Lung (tissue), 17 donors: ENCODE measurements at places on chromosomes 3 and 15. TPM values are rescaled to one million over a fixed set of nuclear protein-coding genes. Genes with fewer than 3 reads are reported as not detected.

DNA sequence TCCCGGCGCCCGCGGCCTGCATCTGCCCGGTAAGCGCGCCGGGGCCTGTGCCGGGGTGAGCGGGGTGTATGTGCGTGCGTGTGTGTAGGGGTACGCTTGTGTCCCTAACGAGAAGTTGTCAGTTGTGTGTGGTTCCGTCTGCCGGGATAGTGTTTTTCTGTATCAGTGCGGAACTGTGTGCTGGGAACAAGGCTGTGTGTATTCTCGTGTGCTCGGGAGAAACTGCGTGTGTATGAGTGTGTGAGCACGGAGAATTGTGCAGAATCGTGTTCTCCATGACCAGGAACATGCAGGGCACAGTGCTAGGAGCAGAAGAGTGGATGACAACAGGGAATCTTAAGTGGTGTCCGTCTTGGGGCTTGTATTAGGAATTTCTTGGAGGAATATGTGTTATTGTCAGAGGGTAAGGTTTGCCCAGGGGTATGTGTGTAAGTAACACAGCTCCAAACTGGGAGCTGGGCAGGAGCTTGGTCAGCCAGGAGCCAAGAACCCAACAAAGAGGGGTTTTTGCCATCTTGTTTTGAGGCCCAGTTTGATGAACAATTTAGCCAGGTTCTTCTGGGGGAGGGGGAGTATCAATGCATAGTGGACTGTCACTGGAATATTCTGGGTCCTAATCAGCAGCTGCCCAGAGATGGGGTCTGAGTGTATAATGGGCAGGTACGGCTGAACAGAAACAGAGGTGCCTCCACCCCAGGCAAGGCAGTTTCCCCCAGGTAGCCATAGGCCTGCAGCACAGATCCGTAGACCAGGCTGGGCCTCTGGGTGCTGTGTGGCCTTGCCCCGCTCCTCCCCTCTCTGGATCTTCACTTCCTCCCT is 2.1 kb downstream of the ISL2 start:
- no peak overlapping the region for H3K4me3 ChIP-seq
- H3K4me1 ChIP-seq: peaks cover 42% of the 10 kb centered on the region
- peaks cover 90% of the 10 kb centered on the region for H3K27me3 ChIP-seq
- DNase-seq: no peak
- H3K27ac ChIP-seq: no peak overlapping the region

DNA sequence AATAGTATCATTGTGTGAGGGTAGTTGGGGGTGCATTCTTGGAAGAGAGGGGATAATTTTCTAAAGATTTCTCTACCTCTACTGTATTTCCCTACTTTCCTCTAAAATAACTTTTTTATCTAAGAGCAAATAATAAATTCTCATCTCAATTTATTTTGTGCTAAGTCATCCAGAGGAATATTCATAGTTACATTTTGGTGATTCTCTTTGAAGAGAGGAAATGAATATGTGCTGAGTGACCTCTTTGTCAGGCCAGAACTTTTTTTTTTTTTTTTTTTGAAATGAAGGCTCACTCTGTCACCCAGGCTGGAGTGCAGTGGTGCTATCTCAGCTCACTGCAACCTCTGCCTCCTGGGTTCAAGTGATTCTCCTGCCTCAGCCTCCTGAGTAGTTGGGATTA is 15.1 kb upstream of the CCDC80 start:
- H3K36me3 ChIP-seq: no peaks in the 10 kb centered on the region
- H3K27ac ChIP-seq: no peak overlapping the region
- H3K4me1 ChIP-seq: no peaks in the 10 kb centered on the region
- H3K27me3 ChIP-seq: no peaks in the 10 kb centered on the region

DNA sequence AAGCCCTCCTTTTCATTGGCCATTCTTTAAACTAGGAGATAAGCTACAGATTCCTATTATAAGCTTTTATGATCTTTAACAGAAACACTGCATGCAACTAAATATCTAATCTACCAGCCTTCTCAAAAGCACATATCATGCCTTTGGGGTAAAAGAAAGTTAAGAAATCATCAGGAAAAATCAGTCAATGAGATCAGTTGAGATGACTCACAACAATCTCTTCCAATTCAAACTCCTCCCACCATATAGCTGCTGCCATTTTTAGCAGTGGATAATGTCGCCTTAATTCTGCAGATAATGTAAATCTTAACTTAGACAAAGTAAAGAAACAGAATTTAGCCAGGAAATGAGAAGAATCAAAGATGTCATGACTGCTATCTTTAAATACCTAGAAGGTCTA is 135.2 kb upstream of the BCL6 start:
- no peaks in the 10 kb centered on the region for H3K27me3 ChIP-seq
- no peak overlapping the region for H3K4me3 ChIP-seq
- no peaks in the 10 kb centered on the region for H3K4me1 ChIP-seq
- H3K27ac ChIP-seq: no peak overlapping the region
- DNase-seq: no peak
- no peaks in the 10 kb centered on the region for H3K36me3 ChIP-seq

- no peak overlapping the region for H3K4me3 ChIP-seq
- no peaks in the 10 kb centered on the region for H3K27me3 ChIP-seq
- H3K4me1 ChIP-seq: peaks cover 13% of the 10 kb centered on the region
- no peaks in the 10 kb centered on the region for H3K36me3 ChIP-seq
Measured at GRCh38 chr3:51568036-51568435, 29.5 kb downstream of the RAD54L2 start.

- H3K27ac ChIP-seq: no peak overlapping the region
- no peak overlapping the region for H3K4me3 ChIP-seq
- H3K4me1 ChIP-seq: no peaks in the 10 kb centered on the region
- no peaks in the 10 kb centered on the region for H3K36me3 ChIP-seq
- DNase-seq: peak; percentile 56
- H3K27me3 ChIP-seq: no peaks in the 10 kb centered on the region
Measured at GRCh38 chr15:29089731-29090616, 179.6 kb downstream of the NSMCE3 start.

DNA sequence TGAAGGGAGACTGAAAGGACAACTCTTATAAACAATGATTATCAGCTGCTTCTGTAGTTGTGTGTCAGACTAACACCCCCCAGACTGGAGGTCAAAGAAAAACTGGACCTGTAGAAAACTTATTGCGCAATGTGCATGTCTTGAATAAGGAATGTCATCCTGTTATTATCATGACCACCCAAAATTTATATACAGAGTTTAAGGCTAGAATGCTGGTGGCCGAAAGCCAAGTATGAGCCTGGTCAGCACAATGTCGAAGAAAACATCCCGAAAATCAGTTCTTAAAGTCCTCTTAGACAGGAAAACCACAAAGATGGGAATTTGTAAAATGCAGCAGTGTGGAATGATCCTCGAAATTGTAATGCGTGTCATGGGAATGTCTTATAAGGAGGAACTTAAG is 29.3 kb downstream of the RFTN1 start:
- peak; percentile 90 for DNase-seq
- H3K4me3 ChIP-seq: no peak overlapping the region
- H3K27me3 ChIP-seq: no peaks in the 10 kb centered on the region
- peaks cover 51% of the 10 kb centered on the region for H3K4me1 ChIP-seq
- H3K27ac ChIP-seq: no peak overlapping the region
- no peaks in the 10 kb centered on the region for H3K36me3 ChIP-seq

DNA sequence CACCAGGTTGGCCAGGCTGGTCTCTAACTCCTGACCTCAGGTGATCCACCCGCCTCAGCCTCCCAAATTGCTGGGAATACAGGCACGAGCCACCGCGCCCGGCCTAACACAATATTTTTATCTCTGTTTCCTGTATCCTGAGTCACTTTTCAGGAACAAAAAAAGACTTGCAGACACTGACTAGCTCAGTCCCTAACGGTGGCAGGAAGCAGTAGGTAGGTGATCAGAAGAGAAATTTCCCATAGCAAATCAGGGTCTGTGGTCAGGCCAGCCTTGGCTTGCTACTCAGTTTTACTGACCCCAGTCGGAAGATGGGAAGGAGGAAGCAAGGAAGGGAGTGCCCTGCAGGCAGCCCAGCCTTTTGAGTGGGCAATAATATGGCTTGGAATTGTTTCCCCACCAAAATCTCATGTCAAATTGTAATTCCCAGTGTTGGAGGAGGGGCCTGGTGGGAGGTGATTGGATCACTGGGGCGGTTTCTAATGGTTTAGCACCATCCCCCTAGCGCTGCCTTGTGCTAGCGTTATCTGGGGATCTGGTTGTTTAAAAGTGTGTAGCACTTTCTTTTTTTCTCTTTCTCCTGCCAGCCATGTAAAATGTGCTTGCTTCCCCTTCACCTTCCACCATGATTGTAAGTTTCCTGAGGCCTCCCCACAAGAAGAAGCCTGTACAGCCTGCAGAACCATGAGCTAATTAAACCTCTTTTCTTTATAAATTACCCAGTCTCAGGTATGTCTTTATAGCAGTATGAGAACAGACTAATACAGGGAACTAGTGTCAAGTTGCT is 19.5 kb upstream of the CDCP1 start:
- H3K4me1 ChIP-seq: no peaks in the 10 kb centered on the region
- no peaks in the 10 kb centered on the region for H3K36me3 ChIP-seq
- H3K4me3 ChIP-seq: no peak overlapping the region
- H3K27ac ChIP-seq: no peak overlapping the region

Gene GOLGA8S
- 0.20 TPM for polyA plus RNA-seq
